Stimulated activated CD8-positive, alpha-beta memory T cell treated with anti-CD3 and anti-CD28 coated beads, Interleukin-15, amount 100 ng/mL, for 48 hours (primary cell): ENCODE measurements at places on chromosomes 7 and 10.

DNA sequence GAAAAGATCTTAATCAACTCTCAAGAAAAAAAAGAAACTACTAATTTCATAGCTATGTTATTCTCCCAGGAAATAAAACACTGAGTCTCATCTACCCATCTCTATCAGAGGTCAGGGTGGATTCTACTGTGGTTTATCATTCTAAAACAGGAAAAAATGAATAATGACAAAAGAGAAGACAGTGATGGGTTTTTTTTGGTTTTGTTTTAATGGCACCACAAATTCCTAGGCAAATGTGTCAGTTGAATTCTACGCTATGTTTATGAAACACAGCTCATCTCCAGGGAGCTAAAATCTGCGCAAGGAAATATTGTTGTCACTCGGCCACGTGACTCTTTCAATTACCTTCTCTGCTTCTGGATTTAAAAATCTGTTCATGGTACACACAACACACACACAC, 393.4 kb upstream of the SORCS1 start:
- no peak for DNase-seq

DNA sequence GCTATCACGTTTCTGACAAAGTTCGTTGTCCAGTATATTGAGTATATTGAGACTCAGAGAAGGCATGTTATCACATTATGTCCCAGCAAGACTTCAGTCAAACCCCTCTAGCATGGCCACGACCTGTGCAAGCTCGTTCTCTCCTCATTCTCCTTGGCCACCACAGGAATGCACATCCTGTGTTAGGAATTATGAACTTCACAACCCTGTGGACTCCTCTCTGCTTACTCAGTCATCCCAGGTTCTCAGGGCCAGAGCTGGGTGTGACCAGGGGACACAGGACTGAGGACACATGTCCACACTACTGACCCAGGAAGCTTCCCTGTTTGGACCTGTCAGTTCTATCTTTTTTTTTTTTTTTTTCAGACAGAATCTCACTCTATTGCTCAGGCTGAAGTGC, 4.4 kb downstream of the SH2D4B start:
- no peak for DNase-seq

- DNase-seq: peak; percentile 16
These were observed 130.4 kb upstream of the GHITM start for GRCh38 chr10:84008878-84009277.

DNA sequence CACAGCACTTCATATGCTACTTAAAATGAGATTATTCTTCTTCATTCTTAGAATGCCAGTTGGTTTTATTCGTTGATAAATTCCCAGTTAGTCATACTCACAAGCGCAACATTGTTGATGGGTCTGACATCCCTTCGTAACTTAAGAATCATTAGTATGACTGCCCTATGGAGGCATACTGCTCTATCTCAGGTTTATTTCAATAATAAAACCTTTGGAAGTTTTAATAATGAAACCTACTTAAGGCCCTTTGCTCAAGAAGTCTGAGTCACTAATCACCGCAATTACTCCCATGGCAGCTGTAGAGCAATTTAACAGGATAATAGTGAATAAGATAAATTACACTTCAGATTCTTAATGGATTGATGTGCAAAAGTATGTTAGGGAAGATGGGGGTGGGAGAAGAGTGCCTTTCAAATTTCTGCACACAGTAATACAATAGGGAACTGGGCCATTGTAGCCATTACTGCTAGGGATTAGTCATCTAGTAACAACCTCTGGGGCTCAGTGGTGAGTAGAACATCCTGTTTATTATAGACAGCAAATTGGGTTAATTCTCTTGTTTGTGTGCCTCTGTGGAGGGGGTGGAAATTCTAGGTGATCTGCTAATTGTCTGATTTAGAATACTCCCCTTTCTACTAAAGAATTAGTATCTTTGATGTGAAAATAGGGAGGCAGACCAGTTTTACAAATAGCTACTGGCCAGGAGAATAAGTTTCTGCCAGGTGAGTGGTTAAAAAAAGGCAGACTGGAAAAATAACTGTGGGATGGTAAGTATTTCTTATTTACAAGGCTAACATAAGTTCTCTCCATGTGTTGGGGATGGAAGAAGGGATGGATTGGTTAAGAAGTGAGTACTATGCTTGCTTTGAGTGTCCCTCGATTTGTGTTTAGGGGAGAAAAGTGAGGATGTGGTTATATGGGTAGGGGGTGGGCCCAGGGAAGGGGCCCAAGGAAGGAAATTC, 74.5 kb upstream of the VKORC1L1 start:
- no peak for DNase-seq

DNA sequence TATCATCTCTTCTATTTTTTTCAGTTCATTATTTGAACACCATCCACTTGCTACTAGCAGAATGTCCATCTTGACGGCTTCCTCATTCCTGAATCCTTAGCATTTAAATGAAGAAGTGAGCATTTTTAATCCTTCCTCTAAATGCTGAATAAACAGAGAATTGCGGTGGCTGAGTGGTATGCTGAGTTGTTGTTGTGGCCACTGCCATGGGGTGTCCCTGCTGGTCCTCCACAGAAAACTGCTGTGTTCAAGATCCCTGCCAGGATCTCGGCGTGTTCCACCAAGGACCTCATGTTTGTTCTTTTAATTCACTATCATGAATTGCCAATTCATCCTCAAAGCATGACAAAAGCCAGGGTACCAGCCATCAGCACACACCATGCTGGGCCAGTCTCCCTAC, 48.9 kb upstream of the HABP2 start:
- DNase-seq: no peak

- DNase-seq: no peak
These were observed 294.2 kb downstream of the PLXDC2 start for GRCh38 chr10:20110125-20111100.

GRCh38 chr10:86450806-86451603, 70.6 kb downstream of the WAPL start:
- no peak for DNase-seq

DNA sequence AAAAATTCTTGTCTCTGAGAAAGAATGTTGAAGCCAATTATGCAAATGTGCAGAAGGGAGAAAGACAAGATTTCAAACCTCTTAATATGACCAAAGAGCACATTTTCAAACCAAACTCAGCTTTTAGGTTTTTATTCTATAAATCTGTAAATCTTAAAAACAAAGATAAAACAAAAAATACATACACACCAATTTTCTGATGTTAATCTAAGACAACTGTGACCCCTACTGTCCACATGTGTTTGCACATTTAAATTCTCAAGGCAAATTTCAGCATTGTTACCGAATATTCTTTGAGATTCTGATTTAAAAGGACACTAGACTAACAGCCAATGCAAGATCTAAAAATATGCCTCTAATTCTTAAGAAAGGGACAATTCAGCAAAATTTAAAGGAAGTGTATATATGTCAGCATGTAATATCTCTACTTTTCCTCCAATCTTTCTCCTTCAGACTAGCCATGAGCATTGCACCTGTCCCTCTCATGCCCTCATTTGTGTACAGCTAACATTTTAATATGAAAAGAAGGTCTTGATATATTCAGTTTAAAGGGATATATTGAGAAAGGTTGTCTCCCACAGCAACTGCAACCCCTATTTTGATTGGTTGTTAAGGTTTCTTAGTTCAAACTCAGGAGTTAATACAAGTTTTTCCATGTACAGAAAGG, 417.9 kb downstream of the IPMK start:
- no peak for DNase-seq

GRCh38 chr7:121166916-121167315, 161.9 kb upstream of the WNT16 start:
- no peak for DNase-seq

DNA sequence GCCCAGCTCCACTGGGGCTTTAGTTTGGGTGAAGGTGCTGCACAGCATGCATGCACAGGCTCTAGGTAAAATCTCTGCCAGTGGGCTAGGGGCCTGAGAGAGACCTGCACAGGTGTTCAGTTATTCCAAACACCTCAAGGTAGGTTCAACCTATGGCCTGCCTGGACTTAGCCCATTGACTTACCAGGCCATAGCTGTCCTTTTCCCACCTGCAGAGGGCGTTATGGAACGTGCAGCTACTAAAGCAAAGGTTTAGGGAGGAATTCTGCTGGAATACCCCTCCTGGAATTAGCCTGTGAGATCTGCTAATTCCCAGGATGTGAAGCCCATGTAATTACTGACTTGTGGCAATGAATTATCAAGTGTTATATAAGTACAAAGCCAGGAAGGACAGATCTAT, 3.6 kb downstream of the VWC2 start:
- DNase-seq: no peak

DNA sequence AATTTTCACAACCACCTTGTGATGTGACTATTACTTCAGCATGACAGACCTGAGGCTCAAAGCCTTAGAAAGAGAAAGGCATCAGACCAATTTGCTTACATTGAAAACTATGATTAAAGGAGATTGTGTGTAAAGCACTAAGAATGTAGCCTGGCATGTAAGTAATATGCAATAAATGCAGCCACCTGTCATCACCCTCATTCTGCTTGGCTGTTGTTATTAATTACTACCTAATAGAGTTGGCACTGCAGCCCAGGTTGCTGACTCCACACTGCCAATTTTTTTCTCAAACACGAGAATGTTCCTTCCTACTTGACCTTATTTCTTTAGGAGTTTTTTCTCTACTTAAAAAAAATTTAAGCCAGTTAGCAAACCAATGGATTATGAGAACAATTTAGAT, 61.2 kb upstream of the NPVF start:
- no peak for DNase-seq
